ENCODE measurements at places on chromosomes 3 and 15. TPM values are rescaled to one million over a fixed set of nuclear protein-coding genes. Genes with fewer than 3 reads are reported as not detected.

ILDR1 gene
- not detected for total RNA-seq

PLSCR4 gene
- 1.6 TPM for total RNA-seq

TTC21A gene
- total RNA-seq = 1.3 TPM

C3orf20 gene
- not detected for total RNA-seq

SNTN gene
- not detected for total RNA-seq

CASR gene
- total RNA-seq = not detected

GRIP2 gene
- total RNA-seq = not detected

AP3B2 gene
- total RNA-seq = 0.24 TPM

RPL14 gene
- 374 TPM for total RNA-seq

RETNLB gene
- total RNA-seq = not detected

IP6K2 gene
- total RNA-seq = 41.6 TPM

ABHD10 gene
- total RNA-seq = 40.5 TPM

IGSF11 gene
- 0.11 TPM for total RNA-seq

ZNF774 gene
- 1.5 TPM for total RNA-seq

CCDC80 gene
- 60.9 TPM for total RNA-seq

MB21D2 gene
- 43.2 TPM for total RNA-seq

PTH1R gene
- total RNA-seq = not detected

HYPK gene
- 26.3 TPM for total RNA-seq

Data from Daoy (cell line).